HT-29 (cell line): ENCODE measurements at places on chromosomes 4 and X.

GRCh38 chr4:186840222-186840701 is 116.6 kb upstream of the FAT1 start:
- DNase-seq = no peak

DNA sequence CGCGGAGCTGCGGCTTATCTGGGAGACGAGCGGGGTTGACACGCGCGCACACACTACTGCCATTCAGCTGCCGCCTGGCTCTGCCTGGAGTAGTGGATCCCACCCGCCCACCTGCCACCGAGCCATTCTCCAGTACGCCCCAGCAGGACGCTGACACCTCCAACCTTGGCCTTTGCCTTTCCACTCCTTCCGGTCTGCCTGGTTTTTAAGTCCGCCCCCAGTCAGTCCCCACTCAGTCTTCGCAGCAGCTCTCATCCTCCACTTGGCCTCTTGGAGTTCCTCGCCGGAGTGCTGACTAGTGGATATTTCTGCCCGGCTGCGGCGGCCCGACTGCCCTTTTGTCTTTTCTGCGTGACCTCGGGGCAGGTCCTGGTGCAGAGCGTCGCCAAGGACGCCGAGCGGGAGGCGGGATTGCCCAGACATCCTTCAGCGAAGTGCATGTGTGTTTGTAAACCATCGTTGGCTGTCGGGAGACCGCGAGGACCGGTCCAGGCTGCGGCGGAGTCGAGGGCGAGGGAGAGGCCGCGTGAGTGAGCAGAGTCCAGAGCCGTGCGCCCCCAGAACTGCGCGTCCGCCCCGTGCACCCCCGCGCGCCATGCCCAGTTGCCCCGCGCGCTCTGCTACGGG is 1.1 kb downstream of the SLIT2 start:
- no peak for DNase-seq

GRCh38 chr4:109571494-109571893 is 11.4 kb downstream of the MCUB start:
- no peak for DNase-seq

DNA sequence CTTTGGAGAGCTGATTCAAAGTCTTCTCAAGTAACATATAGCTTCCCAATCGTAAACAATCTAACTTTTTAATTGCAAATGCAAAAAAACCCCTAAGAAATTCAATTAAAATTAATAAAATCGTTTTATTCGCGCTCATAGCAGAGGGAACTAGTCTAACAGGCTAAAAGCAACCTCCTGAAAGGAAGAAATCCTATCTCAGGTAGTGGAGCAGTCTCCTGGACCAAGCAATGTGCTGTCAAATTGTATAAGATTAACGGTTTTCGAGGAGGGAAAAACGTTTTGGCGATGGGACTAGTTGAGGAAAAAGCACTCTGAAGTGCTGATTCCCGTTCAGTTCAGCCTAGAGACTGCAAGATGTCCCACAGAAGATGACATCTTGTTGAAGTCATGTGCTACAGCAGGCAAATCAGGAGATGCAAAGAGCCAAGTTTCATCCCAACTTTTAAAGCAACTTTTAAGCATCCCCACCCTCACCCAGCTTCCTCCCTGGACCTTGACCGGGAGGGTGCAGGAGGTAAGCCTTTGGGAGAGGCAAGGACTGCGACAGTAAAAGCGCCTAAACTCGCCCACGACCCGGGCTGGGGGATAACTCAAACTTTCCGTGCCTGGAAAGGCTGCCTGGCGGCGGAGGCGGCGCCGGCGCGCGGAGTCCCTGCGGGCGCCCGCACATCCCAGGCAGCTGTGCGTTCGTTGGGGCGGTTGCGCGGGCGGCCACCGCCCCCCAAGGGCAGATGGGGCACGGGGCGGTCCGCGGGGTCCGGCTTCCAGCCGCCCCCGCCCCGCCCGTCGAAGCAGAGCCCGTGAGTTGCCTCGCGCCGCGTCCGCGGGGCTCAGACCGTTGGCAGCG is 784 bp downstream of the MAP7D3 start:
- no peak for DNase-seq

- DNase-seq = peak; percentile 80
Measured at GRCh38 chr4:30537456-30537855, 182.7 kb upstream of the PCDH7 start.

DNA sequence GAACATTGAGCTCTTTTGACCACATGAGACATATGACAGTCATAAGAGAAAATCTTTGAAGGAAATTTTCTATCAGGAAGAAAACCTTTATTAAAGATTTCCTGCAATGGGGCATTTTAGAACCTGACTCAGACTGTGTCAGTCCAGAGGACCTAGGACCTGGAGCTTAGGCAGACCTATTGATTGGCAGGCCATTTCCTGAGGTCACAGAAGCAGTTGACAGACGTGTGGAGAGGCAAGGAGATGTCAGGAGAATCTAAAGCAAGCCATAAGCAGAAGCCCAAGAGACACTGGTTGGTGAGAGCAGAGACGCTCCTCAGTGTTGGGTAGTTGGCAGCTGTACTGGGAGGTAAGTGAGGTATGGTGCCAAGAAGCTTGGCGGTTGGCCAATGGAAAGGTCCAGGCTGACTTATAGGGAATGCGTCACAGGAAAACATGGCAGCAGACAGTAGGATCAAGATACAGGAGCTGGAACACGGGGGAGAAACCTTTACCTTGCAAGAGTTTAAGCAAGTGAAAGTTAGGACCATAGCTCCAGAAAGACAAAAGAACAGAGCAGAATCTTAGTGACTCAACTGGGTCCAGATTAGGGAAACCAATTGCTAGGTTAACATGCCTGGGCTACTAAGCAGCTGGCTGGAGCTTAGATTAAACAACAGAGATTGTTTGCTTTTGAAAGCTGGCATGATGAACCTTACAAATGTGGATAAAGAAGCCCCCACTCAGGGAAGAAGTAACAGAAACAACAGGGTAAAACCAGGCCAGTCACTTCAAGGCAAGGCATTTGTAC is 18.6 kb downstream of the PALLD start:
- no peak for DNase-seq

DNA sequence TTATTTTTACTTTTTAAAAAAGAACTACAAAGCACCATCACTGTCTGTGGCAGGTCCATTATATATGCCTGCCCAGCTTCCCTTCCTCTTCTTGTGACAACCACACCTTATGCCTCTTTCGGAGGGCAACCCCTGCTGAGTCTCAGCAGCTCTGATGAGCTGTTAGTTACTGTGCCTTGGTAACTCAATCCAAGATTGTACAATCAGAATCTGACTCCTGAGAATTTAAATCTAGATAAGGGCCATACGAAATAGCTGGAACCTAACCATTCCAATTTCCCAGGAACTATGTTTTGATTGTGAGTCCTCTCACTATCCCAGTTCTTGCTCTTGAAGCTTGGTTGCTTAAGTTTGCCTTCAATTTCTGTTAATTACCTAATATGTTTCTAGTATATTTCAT is 61.9 kb downstream of the ADAMTS3 start:
- no peak for DNase-seq

GRCh38 chr4:127421437-127421836 is 211.3 kb upstream of the INTU start:
- DNase-seq = no peak

DNA sequence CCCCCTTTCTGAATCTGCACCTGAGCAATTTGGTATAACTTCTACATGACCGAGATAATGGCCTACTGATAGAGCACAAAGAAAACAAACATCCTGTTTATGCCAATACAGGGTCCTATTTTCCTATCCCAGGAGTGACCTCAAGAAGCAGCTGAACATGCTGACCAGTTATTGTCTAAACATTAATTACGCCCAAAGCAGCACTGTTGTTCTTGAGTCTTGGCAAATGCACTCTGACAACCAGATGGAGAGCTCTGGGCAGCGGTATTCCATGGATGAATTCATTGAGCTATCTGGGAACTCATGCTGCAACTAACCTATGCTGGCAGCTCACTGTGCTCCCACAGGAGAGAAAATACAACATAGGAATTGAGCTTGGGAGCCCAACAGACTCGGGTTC is 52.6 kb downstream of the PCYT1B start:
- DNase-seq = no peak

- DNase-seq = no peak
Measured at GRCh38 chrX:150845091-150845490, 53.4 kb downstream of the CD99L2 start.

GRCh38 chr4:99144070-99144469 is at the start of gene ADH4:
TSS of gene ADH4 (minus strand) at chr4:99144297. CDS start at chr4:99144222, 75 bp downstream.
- DNase-seq = no peak

- DNase-seq = no peak
Measured at GRCh38 chr4:105933083-105933482, 37.8 kb downstream of the NPNT start.

- no peak for DNase-seq
Measured at GRCh38 chr4:34200535-34200934, 2043.8 kb downstream of the ARAP2 start.

- no peak for DNase-seq
Measured at GRCh38 chrX:29136904-29137303, 549.7 kb downstream of the IL1RAPL1 start.

DNA sequence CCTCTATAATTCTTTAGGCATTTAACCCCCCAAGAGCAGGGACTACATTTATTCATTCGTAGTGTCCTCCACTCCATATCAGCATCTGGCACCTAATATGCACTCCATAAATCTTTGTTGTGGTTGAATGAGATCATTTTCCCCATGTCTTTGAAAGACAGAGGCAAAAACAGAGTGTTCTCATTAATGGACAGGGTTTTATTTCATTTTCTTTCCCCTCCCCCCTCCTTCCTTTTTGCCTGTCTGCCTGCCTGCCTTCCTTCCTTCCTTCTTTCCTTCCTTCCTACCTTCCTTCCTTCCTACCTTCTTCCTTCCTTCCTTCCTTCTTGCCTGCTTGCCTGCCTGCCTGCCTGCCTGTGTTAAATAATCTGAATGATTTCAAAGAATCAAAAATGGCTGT is 83.2 kb downstream of the SHROOM3 start:
- DNase-seq = no peak

GRCh38 chr4:54274795-54275665 is 45.9 kb downstream of the PDGFRA start:
- no peak for DNase-seq

- no peak for DNase-seq
Measured at GRCh38 chr4:37825968-37826294, 555 bp upstream of the PGM2 start.

DNA sequence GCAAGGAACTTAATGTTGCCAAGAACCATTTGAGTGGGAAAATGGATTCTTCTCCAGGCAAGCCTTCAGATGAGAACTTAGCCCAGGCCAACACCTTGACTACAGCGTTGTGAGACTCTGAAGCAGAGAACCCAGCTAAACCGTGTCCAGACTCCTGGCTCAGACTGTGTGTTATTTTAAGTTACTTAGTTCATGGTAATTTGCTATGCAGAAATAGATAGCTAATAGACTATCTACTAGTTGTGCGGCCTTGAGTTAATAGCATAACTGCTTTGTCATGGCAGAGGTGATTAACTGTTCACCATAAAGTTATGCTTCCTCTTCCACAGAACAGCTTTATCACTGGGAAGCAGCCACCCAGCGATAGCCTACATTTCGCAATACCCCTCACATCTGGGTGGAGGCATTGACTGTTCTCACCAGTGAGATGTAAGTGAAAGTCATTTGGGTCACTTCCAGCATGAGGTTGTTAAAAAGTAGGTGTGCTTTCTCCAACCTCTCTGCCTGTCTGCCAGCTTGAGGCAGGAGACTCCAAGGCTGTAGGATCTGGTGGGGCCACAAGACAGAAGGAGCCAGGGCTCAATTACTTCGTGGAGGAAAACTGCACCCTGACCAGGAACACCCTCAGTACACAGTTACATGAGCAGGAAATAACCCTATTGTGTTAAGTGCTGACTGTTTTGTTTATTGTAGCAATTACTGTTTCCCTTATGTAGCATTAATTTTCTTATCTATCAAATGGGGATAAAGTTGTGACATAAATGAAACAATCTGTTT is 94.2 kb downstream of the GPAT3 start:
- peak; percentile 73 for DNase-seq

DNA sequence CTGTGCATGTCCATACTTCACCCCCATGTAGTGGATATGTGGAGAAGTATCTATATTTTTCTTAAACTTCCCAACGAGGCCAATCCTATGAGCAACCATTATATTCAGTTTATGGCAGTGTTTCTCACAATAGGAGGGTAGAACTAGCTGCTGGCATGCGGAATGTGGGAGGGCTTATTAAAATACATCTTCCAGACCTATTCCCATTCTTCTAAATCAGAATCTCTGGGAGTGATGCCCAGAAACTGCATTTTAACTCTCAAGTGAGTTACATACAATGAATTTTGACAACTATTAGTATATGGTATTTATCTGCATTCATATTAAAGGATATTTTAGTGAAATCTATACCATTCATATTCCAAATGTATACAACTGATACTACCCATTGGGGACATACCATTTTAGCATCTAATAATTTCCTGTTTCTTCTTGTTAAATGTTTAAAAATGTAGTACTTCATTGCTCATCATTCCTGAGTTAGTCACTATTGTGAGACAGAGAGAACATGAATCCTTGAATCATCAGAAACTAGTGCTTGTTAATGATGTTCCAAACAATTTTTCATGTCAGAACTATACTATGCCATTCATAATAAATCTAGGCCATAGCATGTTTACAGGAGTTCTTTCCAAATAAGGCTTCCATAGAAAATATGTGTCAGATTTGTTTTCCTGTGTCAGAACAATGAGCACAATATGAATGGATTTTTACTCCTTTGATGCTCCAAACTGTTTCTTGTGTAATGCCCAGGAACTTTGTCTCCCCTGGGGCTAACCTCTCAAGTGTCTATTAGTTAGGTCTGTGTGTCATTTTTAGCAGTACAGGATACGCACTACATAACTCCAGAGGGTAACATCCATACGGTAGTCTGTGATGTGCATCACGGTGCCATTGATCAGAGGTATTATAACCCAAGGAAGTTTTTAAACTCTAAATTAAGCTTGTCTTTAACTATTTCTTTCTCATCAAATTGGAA is 198.8 kb upstream of the BMP3 start:
- no peak for DNase-seq

DNA sequence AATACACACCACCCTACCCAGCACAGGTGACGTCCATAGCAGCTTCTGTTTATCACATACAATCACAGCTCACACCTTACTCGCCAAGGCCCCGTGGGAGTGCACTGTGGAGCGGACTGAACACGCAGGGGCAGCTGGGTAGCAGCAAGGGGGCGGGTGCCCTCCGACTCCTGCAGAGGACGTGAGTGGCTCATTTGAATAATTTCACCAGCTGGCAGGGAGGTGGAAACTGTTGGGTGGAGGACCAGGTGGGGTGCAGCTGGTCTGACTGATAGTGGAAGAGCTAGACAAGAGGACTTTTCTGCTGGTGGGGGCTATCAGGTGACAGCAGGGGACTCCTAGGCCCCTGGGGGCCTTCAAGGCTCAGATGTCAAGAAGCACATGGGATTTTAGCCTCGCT is 16.3 kb downstream of the MAN2B2 start:
- no peak for DNase-seq

DNA sequence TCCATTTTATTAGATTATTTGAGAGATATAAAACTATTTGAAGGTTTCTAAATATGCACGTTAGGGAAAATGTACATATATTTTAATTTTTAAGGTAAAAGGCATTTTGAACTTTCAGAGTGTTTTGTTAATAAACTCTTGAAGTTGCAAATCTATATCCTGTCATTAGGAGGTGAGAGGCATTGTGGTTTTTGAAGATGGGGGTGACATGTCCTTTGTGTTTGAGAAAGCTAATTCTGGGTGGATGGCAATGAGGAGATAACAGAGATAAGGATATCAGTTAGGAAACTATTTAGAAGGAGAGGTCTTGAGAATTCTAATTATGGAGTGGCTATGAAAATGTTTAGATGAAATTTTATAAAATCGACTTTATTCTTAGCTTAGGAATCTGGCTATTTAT is 6.1 kb downstream of the STIM2 start:
- no peak for DNase-seq
